Activated CD8-positive, alpha-beta memory T cell treated with anti-CD3 and anti-CD28 coated beads for 1 hour (primary cell): ENCODE measurements at places on chromosomes 3 and 15.

GRCh38 chr15:78315686-78316282 is 16.4 kb upstream of the SKIC8 start:
- DNase-seq = no peak

DNA sequence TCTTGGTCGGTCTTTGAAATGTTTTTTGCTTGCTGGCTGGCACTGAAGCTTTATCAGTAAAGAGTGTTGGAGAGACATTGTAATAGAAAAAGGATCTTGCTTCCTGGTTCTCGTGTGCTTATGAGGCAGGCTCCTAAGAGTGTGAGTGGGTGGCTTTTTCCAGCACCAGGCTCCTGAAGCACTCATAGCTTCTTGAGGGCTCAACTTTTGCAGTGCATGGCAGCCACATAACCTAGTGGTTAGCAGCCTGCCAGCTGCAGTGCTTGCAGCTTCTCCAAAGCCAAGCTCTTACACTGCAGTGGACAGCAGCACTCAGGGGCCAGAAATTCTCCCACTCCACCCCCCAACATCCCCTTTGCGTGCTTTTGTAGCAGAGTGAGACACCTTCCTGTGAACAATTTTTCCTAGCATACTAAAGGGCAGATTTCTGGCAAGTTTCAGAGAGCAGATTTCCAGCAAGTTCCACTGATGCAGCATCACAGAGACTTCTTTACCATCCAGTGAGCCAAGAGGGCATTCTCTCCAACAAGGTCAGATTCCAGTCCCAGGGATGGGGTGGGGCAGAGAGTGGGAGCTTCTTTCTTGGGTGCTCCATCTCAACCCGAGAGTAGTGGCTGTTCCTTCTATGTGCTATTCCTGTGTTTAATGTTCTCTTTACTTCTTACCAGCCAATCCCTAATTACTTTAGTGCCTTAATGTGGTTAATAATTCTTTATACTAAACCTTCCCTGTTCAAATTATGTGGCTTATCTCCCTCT is 15.8 kb upstream of the ARHGEF26 start:
- DNase-seq = no peak

DNA sequence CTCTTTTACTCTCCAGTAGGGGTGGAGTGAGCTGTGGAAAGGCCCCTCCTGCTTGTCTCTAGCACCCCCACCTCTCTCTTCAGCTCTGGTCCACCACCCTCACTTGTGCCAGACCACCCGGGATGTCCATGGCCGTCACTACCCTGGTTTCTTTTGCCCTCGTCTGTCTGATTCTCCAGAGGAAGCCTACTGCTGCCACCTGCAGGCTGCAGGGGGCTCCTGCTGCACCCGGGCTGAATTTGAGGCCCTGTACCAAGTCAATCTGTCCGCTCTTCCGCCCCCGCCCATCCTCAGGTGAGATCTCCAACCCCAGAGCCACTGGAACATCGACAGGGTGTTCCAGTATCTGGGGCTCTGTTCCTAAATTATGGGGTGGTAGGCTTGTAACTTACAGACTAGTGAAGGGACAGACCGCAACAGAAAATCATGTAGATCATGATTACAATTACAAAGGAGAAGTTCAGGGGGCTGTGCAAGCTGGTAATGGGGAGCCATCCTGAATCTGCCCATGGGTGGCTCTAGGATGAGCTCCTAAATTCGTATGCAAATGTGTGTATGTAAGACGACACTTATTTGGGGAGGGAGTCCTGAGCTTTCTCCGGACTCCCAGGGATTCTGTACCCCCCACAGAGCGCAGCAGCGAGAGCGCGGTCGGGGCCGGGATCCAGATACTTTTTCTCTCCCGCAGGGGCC is 683 bp upstream of the UNC45A start:
- DNase-seq = peak; percentile 73

DNA sequence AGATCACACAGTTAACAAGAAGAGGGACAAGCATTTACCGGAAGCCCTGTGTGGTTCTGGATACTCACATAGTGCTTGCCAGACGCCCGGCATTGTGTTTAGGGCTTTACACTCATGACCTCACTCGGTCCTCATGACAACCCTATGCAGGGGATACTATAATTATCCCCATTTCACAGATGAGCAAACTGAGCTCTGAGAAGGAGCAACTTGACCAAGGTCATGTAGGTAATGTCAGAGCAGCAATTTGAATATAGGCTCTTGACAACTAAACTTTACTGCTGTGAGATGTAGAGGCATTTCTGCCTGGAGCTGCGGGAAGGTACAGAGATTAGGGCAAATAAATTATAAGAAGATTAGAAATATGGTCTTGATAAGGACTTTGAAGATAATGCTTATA is 70.0 kb downstream of the SAMMSON start:
- DNase-seq = no peak

DNA sequence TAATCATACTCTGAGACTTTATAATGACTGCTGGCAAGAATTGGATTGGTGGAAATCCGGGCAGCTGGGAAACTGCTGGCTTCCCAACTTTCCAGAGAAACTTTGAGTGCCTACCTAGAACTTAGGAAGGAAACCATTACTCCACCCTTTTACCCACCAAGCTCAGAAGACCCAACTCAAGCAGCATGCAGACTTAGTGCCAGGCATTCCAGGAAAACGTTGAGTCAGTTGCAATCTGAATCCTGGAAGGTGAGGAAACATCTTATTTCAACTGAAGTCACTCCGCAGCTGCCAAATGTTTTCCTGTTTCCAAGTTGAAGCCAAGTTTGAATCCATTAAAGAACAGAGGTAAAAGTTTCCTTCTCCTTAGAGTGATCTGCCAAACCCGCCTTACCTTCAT is 126.5 kb downstream of the ZNF385D start:
- DNase-seq = no peak

DNA sequence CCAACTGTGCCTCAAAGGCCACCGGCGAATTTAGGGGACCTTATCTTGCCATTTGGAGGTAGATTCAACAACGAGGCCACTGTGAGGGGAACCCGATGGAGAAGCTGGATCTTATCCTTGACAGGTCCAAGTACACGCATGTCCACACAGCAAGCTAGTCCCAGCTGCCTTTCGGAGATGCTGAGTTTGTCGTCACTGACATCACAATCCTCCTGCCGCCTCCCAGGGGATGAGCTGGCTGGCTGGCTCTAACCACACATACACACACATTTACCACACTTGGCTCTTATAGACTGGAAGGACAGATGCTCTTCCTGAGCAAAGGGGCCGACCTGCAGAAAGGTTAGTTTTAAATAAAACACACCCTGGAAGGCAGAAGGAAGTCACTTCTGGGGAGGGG is 176.3 kb downstream of the STT3B start:
- no peak for DNase-seq

DNA sequence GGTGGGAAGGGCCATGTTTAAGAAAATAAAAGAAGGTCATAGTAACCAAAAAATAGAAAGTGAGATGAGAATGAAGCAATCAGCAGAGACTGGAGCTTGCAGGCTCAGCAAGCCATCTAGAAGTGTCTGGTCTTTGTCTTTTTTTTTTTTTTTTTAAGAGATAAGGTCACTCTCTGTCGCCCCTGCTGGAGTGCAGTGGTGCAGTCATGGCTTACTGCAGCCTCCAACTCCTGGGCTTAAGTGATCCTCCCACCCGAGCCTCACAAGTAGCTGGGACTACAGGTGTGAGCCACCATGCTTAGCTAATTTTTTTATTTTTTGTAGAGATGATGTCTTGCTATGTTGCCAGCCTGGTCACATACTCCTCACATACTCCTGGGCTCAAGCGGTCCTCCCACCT is 36.2 kb downstream of the GXYLT2 start:
- no peak for DNase-seq

- DNase-seq = no peak
These were observed 161.2 kb upstream of the TMCO5A start for GRCh38 chr15:37773111-37773860.
